Breast epithelium (tissue), 4 donors: ENCODE measurements at places on chromosomes 5 and 9. TPM values are rescaled to one million over a fixed set of nuclear protein-coding genes. Genes with fewer than 3 reads are reported as not detected.

DNA sequence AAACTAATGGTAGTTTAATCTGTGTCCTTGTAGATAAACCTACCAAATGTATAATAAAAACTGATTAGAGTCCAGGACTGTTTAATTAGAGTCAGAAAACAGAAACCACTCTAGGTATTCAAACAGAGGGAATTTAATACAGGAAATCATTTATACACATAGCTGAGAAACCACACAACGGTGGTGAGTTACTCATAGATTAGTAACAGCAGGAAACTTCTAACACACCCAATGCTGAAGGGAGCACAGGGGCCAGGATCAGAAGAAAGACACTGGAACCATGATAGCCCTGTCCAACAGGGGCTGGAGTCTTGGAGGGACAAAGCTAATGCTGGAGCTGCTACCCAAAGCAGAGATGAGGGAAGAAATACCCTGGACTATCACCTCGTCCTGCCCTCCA is 321.0 kb downstream of the ACTL7B start:
- no peak for DNase-seq

DNA sequence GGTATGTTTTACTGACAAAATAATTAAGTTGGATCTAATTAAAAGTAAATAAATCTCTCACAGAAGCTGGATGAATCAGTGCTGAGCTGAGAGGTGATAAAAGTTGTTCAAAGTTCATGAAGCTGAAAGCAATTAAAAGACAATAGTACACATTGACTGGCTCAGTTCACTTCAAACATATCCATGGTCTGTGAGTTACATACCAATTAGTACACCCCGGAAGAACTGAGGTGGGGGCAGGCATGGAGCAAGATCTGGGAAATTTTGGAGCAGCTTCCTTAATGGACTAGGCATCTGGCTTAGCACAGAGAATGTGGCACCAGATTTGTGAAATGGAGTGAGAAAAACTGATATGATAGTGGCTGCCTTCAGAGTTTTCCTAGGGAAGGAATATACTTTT is 152.7 kb downstream of the ATP10B start:
- no peak for DNase-seq

DNA sequence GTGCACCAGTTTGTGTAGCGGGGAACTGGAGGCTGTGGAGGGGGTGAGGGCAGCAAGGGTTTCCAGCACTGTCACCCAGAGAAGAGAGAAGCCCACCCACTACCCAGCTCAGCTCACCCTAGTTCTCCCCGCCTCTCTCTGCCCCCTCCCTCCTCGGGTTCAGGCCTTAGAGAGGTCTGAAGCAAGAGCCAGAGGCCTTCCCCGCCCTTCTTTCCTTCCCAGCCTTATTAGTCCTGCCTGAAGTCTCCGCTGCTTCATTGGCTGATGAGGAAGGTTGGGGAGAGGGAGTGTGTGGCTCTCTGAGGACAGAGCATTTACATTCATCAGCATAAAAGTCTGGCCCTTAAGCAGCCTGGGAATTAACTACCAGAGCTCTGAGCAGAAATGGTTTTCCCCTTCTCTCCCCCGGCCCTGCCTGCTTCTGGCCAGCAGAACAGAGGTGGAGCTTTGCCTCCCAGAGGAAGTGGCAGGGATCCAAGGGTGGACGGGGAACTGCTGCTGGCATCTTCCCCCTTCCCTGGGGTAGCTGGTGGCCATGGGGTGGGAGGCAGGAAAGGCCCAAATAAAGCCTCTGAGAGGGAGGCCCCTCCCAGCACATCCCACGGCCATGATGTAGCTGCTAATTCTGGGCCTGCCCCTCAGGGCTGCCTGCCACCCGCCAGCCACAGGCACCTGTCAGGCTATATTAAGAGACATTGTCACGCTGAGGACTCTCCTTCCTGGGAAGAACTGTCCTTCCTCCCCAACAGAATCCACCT is 4.1 kb downstream of the DNAJB5 start:
- DNase-seq, result no peak

GRCh38 chr9:36276254-36276653 is 18.0 kb upstream of the GNE start:
- no peak for DNase-seq

GRCh38 chr5:33409435-33410170 is 31.2 kb upstream of the TARS1 start:
- peak; percentile 23 for DNase-seq

RORB gene
- 0.33 TPM for total RNA-seq

- no peak for DNase-seq
These were observed 1264.5 kb upstream of the ACO1 start for GRCh38 chr9:31119890-31120454.

DNA sequence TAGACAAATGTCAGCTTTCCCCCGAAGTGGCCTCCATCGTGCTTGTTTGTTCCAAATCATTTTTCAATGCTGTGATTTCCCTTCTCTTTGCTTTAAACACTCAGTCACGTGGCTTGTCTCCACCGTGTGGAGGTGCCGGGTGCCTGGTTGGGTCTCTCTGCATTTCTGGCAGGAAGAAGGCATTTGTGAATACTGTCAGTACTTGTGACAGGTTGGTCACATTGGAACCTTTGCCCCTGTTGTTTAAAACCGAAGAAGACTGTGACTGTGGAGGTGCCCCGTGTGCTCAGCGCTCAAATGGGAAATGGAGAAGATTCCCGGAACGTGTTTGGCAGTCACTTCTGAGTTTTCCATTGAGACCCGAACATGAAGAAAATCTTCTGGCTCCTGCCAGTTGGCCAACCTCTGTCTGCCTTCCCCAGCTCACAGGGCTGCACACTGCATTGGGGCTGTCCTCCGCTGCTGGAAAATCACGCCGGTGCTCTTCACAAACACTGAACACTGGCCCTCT is 74.6 kb downstream of the LMNB1 start:
- DNase-seq, result no peak

GRCh38 chr5:138543730-138544104 is 681 bp upstream of the ETF1 start:
- DNase-seq, result no peak

TMEM267 gene
- 16.1 TPM for total RNA-seq

GRCh38 chr5:86095092-86095491 is 522.6 kb upstream of the COX7C start:
- no peak for DNase-seq

GRCh38 chr5:1141834-1142233 is 30.0 kb upstream of the SLC12A7 start:
- no peak for DNase-seq
